ENCODE measurements at places on chromosomes 2 and 18.
A peak's percentile ranks its signal among the peaks of the same experiment; 100 is the strongest.

DNA sequence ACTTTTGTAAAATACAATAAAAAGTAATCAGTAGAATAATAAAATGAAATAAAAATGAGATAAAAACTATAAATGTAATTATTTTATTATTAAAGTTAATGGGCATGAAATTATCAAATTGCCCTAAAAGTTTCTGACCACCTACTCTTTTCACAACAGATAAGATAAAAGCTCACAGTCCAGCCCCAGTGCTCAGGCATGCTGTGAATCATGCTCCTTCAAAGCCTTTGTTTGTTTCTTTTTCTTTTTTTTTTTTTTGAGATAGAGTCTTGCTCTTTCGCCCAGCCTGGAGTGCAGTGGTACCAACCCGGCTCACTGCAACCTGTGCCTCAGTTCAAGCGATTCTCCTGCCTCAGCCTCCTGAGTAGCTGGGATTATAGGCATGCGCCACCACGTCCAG lies 181.7 kb downstream of the ANKRD44 start:
- no peak for DNase-seq

GRCh38 chr18:22238036-22238435 lies 68.6 kb downstream of the GATA6 start:
- DNase-seq = no peak

DNA sequence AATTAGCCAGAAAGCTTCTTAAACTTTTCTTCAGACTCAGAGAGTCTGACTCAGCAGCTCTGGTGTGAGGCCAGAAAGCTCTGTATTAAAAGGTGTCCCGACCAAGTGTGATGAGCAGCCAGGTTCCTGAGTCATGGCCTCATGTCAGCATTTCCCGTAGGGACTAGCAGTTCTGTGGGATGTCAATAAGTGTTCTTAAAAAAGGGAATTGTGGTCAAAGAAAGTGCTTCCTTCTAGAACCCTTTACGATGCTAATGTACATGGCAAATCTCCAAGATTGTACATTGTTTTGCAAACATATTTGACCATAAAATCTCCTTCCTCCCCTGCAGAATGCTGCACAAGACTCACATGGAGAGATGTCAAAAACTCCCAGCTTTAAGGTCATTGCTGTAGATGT lies 80.1 kb downstream of the PLA2R1 start:
- DNase-seq = no peak

DNA sequence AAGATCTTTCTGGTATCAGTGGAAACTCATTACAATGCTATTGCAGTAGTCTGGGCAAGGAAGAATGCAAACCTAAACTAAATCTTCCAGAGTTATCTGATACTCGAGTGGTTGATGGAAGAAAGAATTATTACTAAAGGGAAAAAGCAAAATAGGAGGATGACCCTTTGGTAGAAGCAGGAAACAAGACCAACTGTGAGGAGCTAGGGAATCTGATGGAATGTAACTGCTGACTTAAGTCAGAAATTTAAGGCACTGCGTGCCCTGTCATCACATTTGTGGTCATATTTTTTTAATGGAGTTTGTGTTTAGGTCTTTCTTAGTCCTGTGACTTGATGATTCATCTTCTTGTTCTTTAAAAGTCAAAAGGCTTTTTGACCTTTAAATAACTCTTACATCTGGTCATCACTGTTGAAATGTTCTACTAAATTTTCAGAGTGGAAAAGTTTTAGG lies 36.5 kb upstream of the ARMC9 start:
- DNase-seq = no peak

- no peak for DNase-seq
Observed at GRCh38 chr2:226399006-226399405, 400.6 kb downstream of the IRS1 start.

GRCh38 chr18:35941299-35941698 lies 31.2 kb upstream of the RMP24 start:
- DNase-seq = no peak

DNA sequence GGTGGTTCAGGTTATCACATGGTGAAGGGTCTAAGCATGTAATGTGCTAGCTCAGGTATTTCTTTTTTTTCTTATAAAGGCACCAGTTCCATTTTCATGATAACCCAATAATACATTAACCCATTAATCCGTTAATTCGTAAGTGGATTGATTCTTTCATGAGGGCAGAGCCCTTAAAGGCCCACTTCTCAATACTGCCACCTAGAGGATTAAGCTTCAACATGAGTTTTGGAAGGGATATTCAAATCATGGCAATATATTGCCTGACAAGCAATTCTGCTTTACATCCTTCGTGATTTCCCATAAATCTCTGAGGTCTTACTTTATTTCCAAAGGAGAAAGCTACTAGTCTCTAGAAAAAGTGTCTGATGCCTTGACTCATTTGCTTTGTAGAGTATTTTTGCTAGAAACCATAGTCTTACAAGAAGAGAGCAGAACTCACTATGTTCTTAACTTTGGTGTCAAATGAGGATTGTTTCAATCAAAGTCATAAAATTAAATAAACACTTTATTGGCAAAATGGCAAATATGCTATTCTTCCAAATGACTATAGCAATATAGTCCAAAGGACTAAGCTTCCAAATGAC lies 271.3 kb downstream of the KCNS3 start:
- no peak for DNase-seq

DNA sequence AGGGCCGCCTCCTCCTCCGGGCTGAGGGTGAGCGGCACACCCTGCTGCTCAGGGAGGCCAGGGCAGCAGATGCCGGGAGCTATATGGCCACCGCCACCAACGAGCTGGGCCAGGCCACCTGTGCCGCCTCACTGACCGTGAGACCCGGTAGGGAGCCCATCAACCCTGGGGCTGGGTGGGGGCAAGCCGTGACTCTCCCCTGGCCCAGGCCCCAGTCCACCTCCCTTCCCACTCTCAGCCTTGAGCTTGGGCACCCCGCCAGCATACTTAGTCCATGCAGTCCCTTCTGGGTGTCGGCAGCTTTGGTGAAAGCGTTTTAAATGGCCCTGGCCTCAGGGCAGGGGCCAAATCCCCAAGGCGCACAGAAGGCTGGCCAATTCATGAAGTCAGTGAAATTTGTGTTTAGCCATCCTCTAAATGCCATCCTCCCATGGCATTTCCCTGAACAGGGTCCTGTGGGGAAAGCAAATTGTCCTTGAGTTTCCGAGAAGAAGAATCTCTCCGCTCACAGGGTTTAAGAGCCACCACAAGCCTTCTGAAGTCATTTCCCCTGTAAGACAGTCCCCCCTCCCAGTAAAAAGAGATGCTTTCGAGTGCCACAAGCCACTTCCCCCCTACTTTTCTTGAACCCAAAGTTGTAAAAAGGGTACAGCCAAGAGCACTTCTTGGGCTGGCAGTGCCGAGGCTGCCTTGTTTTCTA lies 17.2 kb downstream of the SPEG start:
- no peak for DNase-seq

DNA sequence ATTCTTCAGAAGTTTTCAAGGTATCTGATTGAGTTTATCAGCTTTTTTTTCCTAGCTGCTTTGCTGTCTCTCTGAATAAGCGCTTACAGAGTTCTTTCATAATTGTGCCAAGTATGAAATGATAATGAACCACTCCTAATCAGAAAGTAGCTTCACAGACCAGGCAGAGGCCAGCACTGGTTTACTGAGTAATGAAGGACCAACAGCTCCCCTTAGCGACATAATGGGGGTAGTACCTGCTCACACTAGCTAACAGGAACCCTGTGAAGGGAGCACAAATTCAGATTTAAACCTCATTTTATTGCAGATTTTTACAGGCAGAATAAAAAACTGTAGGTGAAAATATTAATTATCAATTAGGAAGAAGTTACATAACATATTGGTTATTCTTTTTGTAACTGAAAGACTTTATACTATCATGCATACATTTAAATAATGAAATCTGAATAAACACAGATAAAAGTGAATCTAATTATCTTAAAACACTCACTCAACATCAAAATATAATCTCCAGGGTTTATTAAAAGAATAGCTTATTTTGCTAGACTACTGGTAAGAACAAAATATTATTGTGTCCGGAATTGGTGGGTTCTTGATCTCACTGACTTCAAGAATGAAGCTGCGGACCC lies 53.7 kb upstream of the LRRC30 start:
- peak; percentile 56 for DNase-seq

GRCh38 chr2:77127345-77127744 lies 394.8 kb downstream of the LRRTM4 start:
- DNase-seq = no peak

- no peak for DNase-seq
Observed at GRCh38 chr2:47422560-47422959, 19.6 kb downstream of the MSH2 start.

- no peak for DNase-seq
Observed at GRCh38 chr18:5693699-5694294, 150.0 kb upstream of the EPB41L3 start.

- no peak for DNase-seq
Observed at GRCh38 chr2:62306751-62307468, 111.0 kb downstream of the B3GNT2 start.

GRCh38 chr2:109066917-109067597 lies 61.9 kb upstream of the SH3RF3 start:
- no peak for DNase-seq

GRCh38 chr2:240636563-240637115 lies 11.4 kb downstream of the GPR35 start:
- DNase-seq = no peak

GRCh38 chr2:42567364-42567763 lies 1.1 kb upstream of the MTA3 start:
- DNase-seq = no peak

GRCh38 chr18:55324166-55324565 lies 263.8 kb downstream of the TCF4 start:
- DNase-seq = no peak

- DNase-seq = no peak
Observed at GRCh38 chr2:113070606-113070975, 2.8 kb downstream of the IL1F10 start.

DNA sequence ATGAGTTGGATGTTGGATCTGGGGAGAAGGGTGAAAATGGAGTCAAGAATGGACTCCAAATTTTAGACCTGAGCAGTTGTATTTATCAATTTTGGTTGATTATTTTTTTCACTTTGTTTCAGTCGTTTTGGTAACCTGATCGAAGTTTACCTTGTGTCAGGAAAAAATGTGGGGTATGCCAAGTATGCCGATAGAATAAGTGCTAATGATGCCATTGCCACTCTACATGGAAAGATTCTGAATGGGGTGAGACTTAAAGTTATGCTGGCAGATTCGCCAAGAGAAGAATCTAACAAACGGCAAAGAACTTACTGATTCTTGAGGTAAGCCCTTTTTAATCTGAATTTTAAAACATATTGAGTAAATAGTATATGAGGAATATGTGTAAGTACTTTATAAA lies 13.6 kb downstream of the RBM45 start:
- DNase-seq = no peak

DNA sequence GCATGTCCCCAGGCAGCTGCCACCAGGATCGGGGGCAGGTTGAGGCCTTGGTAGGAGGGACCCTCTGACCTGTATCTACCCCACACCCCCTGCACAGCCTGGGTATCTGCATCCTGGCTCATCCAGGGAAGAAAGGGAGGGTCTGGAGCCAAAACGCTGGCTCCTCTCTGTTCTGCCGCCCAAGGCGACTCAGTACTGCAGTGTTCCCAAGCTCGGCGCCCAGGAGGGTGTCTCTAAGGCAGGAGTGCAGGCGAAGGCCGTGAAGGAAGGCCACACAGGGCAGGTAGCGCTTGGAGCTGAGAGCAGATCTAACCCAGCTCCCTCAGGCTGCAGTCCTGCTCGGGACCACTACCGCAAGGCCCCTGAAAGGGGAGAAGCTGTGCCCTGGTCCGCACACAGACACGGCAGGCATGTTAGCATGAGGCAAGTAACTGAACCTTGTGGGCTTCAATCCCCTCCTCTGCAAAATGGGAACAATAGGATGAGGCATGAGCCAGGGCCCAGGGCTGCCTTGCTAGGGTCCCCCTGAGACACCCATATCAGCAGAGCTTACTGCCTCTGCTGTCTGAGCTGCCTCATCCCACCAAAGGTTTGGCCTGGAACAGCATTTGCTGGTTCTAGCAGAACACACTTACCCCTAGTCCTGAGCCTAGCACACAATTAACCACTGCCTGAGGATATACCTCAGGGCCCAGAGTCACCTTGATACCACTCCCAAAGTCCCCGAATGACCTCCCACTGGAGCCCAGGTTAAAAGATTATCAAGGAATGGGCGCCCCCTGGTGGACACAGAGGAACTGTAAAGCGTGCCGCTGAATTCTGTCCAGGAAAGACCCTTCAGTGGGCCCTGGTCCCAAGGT lies 6.5 kb downstream of the PTMA start:
- DNase-seq = peak; percentile 81

DNA sequence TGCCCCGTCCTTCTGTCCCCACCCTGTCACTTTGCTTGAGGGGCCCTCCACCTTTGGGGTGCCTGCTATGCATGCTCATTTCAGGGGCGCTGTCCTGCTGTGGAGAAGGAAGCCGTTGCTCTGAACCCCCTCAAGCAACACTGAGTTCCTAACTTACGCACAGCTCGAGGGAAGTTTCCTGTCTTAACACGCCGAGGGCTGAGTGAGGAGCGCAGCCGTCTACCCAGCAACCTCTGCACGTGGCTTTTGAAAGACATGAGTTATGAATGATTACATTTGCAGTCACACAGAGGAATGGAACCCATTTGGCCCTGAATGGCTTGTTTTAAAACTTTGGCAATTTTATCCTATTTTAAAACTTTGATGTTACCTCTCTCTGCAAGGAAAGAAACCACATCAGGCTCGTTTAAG lies 14.0 kb downstream of the RAMP1 start:
- no peak for DNase-seq

- no peak for DNase-seq
Observed at GRCh38 chr2:106759966-106760365, 126.0 kb downstream of the ST6GAL2 start.

GRCh38 chr18:21458310-21458709 lies 142.2 kb downstream of the ESCO1 start:
- DNase-seq = no peak

DNA sequence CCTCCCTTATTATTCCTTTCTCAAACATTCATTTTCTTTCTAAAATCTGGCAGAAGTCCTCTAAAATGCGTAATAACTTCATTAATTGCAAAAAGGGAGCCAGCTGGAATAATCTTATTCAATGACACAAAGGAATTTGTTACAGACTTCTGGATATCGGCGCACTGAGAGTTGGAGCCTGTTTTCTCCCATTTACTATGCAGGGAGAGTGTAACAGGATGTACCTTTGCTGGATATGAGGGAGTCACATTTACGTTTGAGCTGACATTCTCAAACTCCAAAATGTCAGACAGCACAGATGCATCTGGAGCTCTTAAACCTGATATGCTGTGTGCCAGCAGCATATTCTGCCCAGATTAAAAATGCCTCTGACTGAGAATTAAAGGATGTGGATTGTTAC lies 275.3 kb downstream of the TMX3 start:
- no peak for DNase-seq
